Gastroesophageal sphincter (tissue), 4 donors: ENCODE measurements at places on chromosomes 1 and 21.

GRCh38 chr21:37208056-37208721 is 58.9 kb downstream of the VPS26C start:
- peak; percentile 73 for ATAC-seq

- peak; percentile 60 for ATAC-seq
These were observed 9.9 kb downstream of the RNF223 start for GRCh38 chr1:1063945-1064831.

DNA sequence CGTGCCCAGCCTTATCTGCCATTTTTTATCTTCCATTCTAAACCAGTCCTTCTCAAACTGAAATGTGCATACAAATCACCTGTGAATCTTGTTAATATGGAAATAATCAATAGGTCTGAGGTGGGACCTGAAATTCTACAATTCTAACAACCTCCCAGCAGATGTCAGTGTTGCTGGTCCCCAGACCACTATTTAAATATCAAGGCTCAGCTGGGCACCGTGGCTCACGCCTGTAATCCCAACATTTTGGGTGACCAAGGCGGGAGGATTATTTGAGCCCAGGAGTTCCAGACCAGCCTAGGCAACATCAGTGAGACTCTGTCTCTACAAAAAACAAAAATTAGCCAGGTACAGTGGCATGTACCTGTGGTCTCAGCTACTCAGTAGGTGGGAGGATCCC is 4.1 kb downstream of the UQCRHL start:
- no peak for ATAC-seq

GRCh38 chr1:10943991-10944730 is 68.3 kb upstream of the TARDBP start:
- peak; percentile 42 for ATAC-seq

- peak; percentile 82 for ATAC-seq
These were observed 33.0 kb downstream of the LAMC2 start for GRCh38 chr1:183218971-183219615.

DNA sequence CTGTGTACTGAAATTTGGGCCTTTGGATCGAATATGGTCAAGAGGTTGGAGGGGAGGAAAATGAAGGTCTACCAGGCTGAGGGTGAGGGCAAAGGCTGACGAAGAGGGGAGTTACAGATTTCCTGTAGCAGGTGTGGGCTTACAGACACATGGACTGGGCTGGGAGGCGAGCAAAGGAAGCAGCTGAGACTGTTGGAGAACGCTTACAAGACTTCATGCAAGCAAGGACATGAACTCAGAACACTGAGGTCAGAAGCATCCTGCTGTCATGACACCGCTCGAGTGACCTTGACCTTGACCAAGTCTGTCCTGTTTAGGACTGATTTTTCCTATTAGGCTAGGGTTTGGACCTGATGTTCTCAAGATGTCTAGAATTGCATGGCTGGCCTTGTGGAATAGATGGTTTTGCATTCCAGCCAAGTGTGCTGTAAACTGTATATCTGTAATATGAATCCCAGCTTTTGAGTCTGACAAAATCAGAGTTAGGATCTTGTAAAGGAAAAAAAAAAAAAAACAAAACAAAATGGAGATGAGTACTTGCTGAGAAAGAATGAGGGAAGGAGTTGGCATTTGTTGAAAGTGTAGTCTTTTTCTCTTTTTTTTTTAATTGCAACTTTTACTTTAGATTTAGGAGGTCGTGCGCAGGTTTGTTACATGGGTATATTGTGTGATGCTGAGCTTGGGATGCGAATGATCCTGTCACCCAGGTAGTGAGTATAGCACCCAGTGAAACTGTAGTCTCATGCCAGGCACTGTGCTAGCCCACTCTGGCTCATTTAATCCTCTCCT is 5.8 kb downstream of the ELF3 start:
- no peak for ATAC-seq

DNA sequence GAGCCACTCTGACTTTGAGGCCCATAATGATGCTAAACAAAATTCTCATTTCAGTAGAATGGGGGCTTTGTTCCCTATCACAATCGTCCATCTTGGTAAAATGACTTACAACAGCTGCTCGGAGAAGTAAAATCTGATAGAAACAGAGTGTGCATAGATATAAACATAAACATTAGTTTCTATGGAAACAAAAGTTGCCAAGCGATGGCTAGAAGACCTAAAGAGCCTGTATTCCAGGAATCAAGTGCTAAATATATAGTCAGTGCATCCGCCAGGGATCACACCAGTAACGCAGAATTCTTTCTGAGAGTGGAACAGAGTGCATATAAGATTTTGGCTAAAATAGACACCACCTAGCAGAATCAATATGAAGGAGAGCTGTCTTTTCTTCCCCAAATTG is 91.2 kb upstream of the KAZN start:
- no peak for ATAC-seq

- no peak for ATAC-seq
These were observed 50.6 kb downstream of the L1TD1 start for GRCh38 chr1:62245201-62245600.

DNA sequence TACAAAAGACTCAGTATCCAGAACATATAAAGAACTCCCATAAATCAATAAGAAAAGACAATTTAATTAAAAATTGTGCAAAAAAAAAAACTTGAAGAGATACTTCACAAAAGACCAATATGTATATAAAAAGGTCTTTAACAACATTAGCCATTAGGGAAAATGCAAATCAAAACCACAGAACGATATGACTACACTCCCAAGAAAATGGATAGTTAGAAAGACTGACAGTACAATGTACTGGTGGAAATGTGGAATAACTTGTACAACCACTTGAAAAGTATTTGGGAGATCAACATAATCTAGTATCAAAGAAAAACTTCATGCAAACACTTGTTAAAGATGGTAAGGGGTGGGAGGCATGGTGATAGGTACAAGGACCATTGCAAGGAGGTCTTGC is 3.9 kb upstream of the CLCA1 start:
- no peak for ATAC-seq

DNA sequence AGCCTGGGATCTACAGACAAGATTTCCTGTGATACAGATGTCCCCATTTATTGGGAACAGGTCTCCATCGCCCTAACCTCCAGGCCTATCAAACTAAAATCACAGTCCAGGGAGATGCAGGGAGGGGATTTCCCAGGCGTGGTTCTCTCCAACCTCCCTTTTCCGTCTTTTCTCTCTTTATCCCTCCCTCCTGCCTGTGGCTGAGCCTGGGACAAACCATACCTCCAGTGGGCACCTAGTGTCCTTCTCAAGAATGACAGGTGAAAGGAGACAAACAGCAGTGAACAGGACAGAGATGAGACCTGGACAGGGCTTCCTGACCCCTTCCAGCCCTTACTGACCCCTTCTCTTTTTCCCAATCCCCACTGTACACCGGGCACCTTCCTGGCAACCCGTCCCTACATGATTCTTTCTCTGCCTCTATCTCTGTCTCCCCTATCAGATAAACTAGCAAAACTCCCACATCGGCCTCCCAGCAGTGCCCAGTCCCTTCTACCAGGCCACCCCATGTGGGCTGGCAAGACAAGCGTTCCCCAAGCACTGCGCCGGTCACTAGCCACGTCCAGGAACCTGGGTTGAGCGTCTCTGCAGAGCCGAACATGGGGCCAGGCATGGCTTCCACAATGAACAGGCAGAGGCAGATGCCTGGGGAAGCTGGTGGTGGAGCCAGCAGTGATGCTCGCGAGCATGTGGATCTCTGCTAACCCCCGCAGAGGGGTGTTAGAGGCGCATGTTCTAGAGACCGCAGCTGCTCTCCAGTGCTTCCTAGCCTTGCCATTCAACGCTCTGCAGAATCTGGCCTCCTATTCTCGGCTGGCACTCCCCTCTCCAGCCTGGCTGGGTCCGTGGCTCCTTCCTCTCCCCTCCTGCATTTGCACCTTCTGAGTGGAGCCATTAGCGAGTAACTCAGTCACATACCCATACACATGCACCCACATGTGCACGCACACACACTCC is 54.7 kb downstream of the ELK4 start:
- no peak for ATAC-seq
